DND-41 (cell line): ENCODE measurements at places on chromosomes 6 and 20.

DNA sequence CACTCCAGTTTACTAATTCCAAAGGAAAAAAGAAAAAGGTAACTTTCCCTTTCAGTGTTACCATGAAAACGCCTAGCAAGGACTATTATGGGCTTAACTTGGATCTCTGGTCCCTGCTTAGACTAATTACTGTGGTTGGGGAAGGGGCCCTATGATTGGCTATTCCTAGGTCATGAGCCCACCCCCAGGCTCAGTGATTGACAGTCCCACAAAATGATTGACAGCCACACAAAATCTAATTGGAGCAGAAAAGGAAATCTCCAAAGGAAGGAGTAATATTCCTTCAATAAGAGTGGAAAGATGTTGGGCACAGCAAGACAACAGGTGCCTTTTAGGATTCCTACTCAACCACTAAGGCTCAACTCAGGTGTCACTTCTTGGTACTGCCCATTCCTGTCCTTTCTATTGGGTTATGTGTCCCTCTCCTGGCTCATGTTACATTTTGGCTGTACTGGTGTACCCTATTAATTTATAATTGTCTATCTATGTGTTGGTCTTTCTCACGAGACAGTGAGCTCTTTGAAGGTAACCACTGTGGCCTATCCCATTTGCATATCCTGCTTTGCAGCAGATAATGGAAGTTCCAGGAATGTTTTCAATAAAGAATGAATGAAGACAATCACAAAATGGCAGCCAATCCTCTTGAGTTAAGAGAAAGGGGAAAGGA, 5.5 kb upstream of the UTRN start:
- no peak for DNase-seq

GRCh38 chr6:144899161-144899560, 614.0 kb downstream of the UTRN start:
- DNase-seq = no peak

- peak; percentile 39 for DNase-seq
Observed at GRCh38 chr6:26556263-26557070, 18.3 kb downstream of the HMGN4 start.

GRCh38 chr6:107398001-107398400, 61.4 kb downstream of the PDSS2 start:
- no peak for DNase-seq

GRCh38 chr20:20946122-20946759, 159.9 kb downstream of the LINC00237 start:
- DNase-seq = no peak

- no peak for DNase-seq
Observed at GRCh38 chr6:53042112-53042511, 23.1 kb upstream of the FBXO9 start.

DNA sequence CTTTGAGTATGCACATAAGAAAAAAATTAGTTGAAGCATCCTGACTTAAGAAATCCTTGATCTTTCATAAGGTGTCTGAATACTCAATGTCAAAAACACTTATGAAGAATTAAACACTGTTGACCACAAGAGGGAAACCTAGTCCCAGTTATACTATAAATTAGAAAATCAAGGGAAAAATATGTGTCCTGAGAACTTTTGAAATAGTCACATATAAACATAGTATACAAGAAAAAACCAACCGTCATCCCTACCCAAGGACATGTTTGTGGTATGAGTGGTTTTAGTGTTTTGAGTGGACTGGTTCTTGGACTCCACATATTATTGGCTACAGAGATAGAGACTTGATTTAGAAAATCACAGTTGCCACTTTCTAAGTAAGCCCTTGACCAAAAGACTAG, 7.6 kb upstream of the HLA-DRA start:
- DNase-seq = no peak

- DNase-seq = peak; percentile 57
Observed at GRCh38 chr6:87066449-87067333, 28.2 kb downstream of the CGA start.

GRCh38 chr6:97401533-97401932, 118.5 kb upstream of the MMS22L start:
- DNase-seq = no peak

- no peak for DNase-seq
Observed at GRCh38 chr6:108169464-108170331, 3.9 kb downstream of the NR2E1 start.

- no peak for DNase-seq
Observed at GRCh38 chr6:40148882-40149573, 214.8 kb upstream of the MOCS1 start.

DNA sequence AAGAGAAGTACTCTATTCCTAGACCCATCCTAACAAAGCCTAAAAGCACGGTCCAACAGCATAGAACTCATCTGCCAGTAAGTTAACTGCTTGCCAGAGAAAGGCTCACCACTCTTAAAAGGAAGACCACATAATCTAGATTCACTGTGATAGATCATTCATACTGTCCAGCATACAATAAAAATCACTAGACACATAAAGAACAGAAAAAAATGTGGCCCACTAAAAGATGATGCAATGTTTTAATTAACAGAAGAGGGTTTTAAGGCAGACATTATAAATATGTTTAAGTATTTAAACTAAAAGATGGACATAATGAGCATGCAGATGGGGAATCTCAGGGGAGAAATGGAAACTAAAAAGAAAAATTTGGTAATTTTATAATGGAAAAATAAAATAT, 157.5 kb upstream of the CDH4 start:
- DNase-seq = no peak

- DNase-seq = peak; percentile 39
Observed at GRCh38 chr6:166259296-166259977, 48.8 kb downstream of the PRR18 start.
